Activated CD8-positive, alpha-beta T cell treated with anti-CD3 and anti-CD28 coated beads for 36 hours (primary cell): ENCODE measurements at places on chromosomes 6 and 20. TPM values are rescaled to one million over a fixed set of nuclear protein-coding genes. Genes with fewer than 3 reads are reported as not detected.

Gene TNFAIP3
- total RNA-seq: 399 TPM

Gene CRYBG1
- total RNA-seq: 20.8 TPM

Gene SMLR1
- not detected for total RNA-seq

Gene ASCC3
- total RNA-seq: 50.2 TPM

GRCh38 chr20:33082546-33082945 lies 3.1 kb downstream of the BPIFB4 start:
- H3K4me3 ChIP-seq: no peak overlapping the region
- H3K4me1 ChIP-seq: no peaks in the 10 kb centered on the region
- no peaks in the 10 kb centered on the region for H3K27me3 ChIP-seq

GRCh38 chr6:150373260-150373701 lies 4.5 kb downstream of the IYD start:
- no peaks in the 10 kb centered on the region for H3K36me3 ChIP-seq
- no peak overlapping the region for H3K27ac ChIP-seq
- H3K4me1 ChIP-seq: no peaks in the 10 kb centered on the region
